ENCODE measurements at places on chromosomes 6 and 20.

- DNase-seq = no peak
These were observed 92.4 kb downstream of the PRND start for GRCh38 chr20:4813863-4814695.

GRCh38 chr6:36718560-36718959, 20.9 kb downstream of the RAB44 start:
- no peak for DNase-seq

DNA sequence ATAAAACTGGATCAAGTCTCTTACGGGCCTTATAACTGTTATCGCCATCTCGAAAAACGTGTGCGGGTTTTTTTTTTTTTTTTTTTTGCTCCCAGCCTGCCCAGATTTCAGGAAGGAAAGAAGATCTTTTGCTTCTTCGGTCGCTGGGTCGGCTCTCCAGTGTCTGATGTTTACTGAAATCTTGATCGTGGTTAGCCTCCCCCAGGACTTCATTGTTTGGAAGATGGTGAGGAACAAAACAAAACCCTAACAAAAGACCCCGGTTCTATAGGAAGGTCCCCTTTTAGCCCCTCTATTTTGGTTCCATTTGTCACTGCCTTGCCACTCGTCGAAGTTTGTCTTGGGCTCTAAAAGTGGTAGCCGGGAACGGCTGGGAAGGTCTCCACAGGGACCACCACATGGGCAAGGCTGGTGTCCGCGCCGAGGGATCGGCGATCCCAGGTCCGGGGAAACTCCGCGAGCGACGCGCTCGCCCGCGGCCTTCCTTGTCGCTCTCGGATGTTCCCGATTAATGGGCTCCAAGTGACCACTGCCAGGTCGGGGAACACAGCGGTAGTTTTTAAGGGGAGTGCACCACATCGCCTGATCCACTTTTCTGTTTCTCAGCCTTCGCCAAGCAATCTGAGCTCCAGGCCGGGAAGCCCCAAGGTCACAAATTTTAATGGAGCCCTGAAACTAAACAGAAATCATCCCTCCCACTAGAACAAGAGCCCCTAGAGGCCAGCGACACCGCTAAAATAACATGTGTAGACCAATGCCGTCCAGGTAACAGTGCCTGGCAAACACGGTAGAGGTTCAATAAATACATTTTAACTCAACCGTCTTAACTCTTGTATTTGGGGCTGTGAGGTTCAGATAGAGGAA, 27.0 kb downstream of the TRIM27 start:
- peak; percentile 41 for DNase-seq

DNA sequence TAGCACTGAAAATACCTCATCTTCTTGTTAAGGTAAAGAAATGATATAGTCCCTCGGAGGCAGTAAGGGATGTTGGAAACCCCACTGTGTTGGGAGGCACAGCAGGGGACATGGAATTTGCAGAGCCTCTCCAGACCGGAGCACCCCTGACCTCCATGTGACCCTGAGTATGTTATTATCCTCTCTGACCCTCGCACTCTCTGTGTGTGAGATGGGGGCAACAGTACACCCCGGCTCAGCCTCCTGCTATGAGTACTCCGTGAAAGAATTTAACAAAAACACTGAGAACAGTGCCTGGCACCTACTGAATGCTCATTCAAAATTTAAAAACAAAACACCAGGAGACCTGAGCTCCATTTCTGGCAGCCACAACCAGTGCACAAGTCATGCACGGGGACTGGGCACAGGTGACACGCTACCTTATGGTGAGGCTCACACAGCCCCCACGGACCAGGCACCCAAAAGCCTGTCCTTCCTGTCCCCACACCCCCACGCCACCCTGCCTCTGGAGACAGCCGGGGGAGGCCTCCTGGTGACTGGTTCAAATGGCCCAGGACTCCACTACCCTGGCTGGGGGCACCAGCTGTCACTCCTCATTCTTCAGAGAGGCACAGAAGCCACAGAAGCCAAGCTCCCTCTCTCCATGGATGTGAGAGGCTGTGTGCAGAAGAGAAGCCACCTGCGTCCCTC, 6.1 kb downstream of the NINL start:
- DNase-seq = no peak

- DNase-seq = peak; percentile 92
These were observed 9.9 kb upstream of the BAK1 start for GRCh38 chr6:33589731-33590530.

DNA sequence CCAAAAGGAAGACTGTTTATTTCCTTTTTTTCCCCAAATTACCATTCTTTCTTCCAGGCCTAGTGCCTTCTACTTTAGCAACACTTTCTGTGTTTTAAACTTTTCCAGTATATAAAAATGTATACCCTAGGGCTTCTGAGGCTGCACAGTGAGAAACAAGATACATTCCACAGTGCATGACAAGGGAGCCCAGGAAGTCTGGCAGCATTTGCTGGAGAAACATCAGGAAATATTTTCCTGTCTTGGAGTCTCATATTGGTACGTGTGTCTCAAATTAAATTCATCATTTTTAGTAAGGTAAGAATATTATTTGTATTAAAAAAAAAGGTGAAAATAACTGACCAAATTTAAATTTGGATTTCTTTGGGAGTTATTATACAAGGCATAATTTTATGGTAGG, 662.6 kb downstream of the RFPL4B start:
- DNase-seq = no peak

- DNase-seq = peak; percentile 16
These were observed 42.1 kb downstream of the IYD start for GRCh38 chr6:150410906-150411305.

DNA sequence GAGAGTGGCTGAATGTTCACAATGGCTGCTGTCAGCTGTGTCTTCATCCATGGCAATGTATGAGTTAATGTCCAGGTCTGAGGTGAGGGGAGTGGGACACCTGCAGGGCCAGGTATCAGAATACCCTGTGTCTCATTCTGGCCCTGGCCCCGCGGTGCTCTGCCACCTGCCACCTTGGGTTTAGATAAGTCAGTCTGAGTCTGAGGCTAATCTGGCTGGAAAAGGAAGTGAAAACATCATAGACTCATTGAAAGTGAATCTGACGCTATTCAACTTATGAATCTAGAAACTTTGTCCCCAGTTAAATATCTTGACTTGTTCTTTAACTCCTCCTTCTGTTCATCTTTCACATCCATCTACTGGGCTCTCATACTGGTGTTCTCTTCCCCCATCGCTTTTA, 267.1 kb upstream of the JAG1 start:
- DNase-seq = no peak

DNA sequence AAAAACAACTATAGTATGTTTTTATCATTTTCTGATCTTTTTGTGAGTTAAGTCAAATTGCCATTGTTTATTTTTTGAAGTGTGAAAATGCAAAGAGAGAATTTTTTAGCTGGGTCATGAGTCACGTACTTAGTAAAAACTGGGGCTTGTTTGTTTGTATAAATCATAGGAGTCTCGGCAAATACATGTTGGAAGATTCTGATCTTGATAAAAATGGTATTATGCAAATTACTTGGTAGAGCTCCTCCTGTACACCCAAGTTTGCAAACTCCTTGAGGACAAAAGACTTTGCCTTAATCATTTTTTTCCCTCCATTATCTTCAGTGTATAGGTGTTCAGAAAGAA, 25.8 kb downstream of the TBPL1 start:
- no peak for DNase-seq

DNA sequence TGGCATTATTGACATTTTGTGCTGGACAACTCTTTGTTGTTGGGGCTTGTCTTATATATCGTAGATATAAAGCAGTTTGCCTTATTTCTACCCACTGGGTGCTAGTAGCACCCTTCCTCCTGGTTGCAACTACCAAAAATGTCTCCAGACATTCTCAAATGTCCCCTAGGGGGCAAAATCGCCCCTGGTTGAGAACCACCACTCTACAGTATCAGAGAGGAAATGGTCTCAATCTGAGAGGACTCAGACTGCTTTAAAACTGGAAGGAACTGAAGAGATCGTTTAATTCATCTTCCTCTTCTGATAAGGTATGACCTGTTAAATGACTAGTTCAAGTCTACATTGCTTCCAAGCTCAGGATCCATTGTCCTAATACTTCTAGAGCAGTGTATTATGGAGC, 14.9 kb downstream of the SH3BGRL2 start:
- DNase-seq = no peak

DNA sequence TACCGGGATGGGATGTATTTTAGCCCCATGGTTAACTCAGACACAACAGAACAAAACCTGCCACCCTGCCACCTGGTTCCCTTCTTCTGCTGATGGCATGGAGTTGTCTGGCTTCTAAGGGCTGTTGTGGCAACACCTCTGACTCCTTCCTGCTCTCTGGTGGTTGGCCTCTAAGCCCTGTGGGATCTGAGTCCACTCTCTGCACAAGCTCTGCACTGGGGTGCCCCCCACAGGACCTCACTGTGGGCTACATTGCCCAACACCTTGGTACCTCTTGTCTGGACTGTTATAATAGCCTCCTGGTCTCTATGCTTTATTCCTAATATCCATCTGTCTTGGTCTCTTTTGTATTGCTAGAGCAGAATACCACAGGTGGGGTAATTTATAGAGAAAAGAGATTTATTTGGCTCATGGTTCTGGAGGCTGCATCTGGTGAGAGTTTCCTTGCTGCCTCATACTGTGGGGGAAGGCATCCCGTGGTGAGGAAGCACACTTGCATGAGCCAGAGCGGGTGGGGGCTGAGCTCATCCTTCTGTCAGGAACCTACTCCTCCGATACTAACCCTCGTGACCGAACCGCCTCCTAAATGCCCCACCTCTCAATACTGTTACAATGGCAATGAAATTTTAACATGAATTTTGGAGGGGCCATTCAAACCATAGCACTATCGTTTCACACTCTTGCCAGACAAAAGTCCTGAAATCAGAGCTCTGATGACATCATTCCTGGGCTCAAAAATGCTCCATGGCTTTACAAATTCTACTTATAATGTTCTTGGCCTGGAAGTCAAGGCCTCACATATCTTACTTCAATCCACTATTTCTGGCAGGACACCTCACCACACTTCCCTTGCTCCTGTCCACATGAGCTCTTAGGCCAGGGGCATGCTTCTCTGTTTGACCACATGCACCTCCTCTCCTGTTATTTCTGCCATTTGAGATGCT, 127.2 kb downstream of the PAX1 start:
- DNase-seq = no peak

DNA sequence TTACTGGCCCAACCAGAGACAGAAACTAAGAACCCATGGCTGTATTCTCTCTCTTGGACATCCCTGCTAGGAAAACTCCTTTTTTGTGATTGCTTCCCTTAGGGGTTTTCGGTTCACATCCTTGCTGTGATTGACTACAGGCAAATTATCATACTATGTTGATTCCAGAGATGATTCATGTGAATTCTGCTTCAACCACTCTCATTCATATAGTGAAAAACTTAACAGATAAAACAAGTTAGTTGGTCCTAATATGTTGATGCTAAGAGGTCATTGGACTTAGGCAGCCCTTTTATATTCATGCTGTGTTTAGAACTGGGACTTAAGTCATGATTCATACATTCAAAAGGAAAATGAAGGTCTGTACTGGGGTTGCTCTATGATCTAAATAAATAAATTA, 76.9 kb upstream of the CCN2 start:
- no peak for DNase-seq

Measured in HS-5 (cell line).